Myocyte (in vitro differentiated cells): ENCODE measurements at places on chromosomes 3 and 15.

- DNase-seq: no peak
Measured at GRCh38 chr15:76107169-76107568, 47.4 kb downstream of the TMEM266 start.

GRCh38 chr15:74542166-74543042, 1.4 kb downstream of the ARID3B start:
- no peak for DNase-seq

GRCh38 chr3:190369668-190370295, 18.2 kb upstream of the CLDN16 start:
- DNase-seq: no peak

DNA sequence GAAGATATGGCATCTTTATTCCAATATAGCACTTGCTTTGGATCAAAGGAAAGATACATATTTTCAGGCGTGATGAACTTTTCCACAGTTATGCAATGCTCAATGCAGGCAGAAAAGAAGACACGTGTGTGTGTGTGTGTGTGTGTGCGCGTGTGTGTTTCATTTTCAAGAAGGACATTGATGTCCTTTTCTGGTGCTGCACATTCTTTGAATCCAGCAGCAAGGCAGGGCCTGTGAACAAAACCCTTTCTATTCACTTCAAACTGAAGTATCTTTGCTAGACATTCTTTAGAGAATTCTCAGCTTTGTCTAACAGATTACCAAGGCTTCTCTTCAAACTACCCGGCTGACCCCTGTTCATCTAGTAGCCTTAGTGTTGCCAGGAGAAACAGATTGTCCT, 124.6 kb downstream of the CD47 start:
- DNase-seq: no peak

GRCh38 chr3:45366290-45366689, 22.1 kb upstream of the LARS2 start:
- no peak for DNase-seq

DNA sequence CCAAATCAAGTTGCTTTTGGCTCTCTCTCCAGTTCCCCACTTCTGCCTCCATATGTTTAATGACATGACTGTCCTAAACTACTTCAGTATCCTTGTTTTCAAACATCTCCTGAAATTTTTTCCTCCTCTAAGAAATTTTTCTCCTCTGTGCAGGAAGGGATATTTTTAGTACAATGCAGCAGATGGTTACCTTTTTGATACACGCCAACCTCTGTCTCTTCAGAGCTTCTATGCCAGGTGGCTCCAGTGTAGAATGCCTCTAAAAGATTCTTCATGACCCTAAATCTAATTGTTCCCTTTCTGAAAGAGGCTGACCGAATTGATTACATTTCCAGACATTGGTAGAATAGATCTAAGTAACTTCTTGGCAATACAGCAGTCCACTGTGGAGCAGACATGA, 33.7 kb downstream of the TMOD3 start:
- no peak for DNase-seq

DNA sequence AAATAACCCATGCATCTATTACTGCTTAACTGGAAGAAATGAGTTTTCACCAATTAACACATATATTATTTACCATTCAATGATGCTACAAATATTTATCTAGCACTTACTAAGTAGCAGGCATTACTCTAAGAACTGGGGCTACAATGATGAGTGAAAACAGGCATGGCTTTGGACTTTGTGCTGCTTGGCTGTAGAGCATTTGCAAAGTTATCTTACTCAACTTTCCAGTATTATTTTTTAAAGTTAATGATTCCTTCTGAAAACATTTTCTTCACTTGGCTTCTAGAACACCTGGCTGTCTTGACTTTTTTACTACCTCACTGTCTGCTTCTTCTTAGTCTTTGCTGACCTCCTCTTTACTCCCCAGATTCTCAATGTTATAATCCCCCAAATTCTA, 1.8 kb downstream of the C3orf33 start:
- no peak for DNase-seq

DNA sequence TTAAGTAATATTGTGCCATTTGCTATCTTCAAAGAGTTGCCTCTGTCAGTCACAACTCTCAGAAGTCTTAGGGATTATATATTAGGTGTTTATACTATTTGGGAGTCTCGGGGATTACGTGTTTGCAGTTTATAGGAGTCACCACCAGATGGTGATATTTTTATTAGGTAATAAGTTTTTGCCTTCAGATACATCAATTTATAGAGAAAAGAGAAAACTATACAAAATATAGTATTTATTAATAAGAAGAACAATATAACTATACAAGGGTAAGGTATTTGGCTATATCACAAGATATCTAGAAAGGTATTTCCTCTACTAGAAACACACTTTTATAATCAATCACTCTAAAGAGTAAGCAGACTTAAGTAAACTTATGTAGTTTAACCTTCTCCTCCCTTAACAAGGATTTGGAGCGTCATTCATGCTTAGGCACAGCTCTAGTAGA, 10.7 kb upstream of the DHX36 start:
- DNase-seq: peak; percentile 49

- peak; percentile 40 for DNase-seq
Measured at GRCh38 chr3:41418961-41419691, 219.8 kb downstream of the CTNNB1 start.

DNA sequence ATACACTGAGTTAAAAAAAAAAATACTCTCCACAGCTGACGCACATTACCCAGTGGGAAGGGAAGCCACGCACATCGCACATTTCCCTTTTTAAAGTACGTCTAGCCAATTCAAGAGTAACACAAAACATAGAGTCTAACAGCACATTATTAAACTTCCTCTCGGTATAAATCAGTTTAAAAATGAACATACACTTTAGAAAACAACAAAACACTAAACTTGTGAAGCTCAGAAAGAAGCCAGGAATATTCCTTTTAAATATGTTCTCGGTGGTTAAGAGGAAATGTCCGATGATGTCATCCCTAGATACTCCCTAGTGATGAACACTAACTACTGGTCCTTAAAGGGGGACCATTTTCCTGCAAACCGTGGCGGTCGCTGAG, 721 bp downstream of the MYEF2 start:
- DNase-seq: peak; percentile 68

DNA sequence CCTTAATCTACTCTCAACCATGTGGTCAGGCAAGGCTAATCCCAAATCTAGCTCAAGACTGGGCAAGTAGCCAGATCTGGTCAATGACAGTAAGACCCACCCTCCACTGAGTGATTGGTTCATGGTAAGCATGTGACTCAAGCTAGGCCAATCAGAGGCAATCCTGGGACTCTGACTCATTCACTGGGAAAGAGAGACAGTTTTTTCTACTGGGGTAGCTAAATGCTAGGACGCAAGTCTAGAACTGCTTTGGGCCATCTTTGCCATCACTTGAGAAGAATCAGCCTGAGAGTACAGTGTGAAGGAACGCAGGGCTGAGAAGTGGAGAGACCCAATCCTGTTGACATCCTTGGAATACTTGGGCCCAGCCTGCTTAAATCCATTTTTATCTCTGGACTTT, 9.4 kb upstream of the RAD18 start:
- DNase-seq: peak; percentile 43

GRCh38 chr3:53495146-53495519, 722 bp downstream of the CACNA1D start:
- no peak for DNase-seq

DNA sequence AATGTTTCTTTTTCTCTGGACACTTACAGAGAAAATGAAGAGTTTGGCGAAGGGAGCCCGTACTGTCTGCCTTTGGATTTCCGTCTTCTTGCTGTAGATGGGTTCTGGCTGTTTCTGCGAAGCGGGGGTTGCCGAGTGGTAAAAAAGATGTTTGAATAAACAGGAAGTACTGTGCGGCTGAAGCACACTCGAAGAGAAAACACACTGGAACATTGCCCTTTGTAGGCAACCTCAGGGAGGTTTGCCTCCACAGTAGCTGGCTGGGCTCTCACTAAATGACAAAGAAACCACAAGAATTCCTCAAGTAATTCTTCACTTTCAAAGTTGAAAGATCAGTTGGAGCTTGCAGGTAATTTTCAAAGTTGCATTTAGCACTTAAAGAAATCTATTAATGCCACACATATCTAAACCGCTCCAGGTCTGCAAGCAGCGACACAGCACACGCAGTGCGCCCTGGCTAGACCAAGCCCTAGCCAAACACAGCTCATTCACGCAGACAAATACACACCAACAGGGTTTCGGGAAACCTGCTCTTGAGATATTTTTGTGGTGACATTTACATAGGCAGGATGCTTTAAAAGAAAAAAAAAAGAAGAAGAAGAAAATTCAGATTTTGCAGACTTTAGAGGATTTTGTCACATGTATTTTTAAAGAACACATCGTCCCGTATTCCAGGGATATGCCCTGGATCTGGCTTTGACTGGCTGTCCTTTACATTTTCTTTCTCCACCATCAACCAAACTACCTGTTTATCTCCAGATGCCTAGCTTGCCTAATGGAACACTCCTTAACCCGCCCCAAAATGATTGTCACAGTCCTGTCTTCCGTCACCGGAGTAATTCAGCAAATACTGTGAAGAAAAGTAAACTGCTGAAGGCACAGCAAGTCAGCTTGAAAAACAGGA, 452.8 kb downstream of the FOXP1 start:
- peak; percentile 68 for DNase-seq

GRCh38 chr3:142724682-142725356, 985 bp downstream of the TRPC1 start:
- DNase-seq: peak; percentile 43

DNA sequence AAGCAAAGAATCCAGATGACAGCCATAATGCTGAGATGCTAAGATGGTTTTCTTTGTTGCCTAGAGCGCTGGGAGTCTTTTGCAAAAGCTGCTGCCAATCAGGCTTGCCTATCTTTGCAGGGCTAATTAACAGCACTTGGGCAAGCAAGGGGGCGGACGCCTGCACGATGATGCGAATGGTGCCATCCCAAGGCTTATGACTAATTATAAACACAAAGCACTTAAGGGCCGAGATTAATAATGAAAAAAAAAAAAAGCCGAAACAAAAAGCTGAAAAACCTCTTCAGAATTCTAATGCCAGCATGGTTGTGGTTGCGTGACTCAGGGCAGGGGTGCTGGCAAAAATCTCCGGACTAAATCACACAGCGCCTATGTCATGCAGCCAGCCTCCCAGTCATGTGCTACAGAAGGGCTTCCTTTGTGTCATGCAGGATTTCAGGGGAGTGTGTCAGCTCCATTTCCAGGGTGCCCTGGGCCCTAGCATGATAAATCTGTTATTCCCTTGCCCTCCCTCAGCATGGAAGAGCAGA, 185.0 kb upstream of the ANKRD28 start:
- peak; percentile 94 for DNase-seq

- DNase-seq: no peak
Measured at GRCh38 chr15:72420576-72420975, 22.5 kb downstream of the TMEM202 start.

DNA sequence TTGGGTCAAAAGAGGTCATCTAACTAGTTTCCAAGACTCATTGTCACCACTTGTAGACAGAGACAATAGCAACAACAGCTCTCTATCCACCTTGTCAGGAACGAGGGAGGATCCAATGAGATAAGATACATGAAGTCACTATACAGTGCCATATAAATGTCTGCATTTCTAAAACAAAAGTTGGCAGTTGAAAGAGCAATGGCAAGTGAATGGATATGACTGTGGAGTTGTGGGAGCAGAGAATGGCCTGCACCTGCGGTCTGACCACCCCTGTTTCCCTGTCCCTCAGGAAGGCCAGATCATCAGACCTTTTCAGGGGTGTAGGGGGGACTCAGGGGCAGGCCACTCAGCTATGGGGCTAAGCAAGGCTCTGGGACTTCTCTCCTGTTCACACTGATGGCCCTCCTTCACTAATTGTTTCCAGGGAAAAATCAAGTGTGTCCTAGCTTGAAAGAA, 40.7 kb upstream of the PSMD6 start:
- DNase-seq: no peak

DNA sequence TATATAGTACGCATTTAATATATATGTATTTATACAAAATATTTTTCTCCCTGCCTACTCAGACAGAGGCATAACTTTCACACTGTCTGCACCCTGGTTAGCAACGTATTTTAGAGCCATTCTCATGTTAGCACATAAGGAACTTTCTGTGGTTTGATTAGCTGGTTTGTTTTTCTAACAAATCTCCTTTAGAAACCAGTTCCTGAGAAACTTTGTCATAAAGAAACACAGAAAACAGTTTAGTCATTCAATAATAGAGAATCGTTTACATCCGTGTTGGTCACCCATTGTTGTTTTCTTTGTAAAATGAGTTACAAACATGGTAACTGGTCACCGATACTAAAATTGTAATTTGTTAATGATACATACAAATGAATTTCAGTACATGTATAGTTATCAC, 5.9 kb upstream of the NGRN start:
- no peak for DNase-seq

DNA sequence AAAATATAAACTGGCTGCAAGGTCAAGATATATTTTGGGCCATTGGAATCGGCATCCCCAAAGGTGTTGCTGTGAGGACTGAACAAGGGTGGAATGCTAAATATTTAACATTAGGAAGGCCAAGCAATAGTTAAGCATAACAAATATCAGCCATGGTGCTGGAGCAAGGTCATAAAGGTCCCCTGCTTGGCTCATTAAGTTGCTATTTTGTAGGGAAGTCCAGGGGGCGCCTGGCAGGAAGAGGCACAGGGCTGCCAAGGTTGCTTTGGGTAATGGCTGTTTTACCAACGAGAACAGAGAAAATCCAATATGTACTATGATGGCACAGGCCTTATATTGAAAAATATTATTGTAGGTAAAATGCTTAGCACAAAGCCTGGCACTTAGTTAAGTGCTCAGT, 62.2 kb downstream of the SLC15A2 start:
- DNase-seq: no peak

DNA sequence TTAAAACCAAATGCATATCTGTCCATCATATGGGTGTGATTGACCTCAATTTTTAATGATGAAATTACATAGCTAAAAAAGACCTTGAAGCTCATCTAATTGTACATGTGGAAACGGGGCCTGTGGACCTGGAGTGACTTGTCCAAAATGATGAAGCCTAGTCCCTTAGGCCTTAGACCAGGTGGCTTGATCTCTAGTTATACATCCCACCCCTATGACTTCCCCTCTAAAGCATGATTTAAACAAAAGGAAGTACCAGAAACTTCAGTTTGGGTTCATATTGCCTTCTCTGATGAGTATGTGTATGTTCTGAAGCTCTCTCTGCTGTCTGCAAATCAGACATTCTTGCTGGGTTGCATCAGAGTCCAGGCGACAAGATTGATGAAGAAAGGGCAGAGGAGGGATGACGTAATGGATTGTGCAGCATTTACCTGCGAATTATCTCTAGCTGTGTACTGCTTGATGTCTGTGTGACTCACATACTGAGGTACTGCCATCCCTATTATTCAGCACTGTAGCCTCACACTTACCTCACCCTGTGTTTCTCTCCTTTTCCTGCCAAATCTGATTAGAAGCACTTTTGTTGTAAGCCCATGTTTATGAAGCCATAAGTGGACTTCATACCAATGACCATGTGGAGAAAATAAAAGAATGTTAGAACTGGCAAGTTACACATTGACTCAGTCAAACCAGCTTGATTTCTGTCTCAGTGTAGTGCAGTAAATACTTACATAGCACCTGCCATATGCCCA, 111.5 kb downstream of the FILIP1L start:
- DNase-seq: no peak

- no peak for DNase-seq
Measured at GRCh38 chr3:190505381-190506003, 8.4 kb upstream of the IL1RAP start.
